ENCODE measurements at places on chromosomes 2 and 18.

- DNase-seq = no peak
Measured at GRCh38 chr2:241734208-241734466, 293 bp upstream of the D2HGDH start.

DNA sequence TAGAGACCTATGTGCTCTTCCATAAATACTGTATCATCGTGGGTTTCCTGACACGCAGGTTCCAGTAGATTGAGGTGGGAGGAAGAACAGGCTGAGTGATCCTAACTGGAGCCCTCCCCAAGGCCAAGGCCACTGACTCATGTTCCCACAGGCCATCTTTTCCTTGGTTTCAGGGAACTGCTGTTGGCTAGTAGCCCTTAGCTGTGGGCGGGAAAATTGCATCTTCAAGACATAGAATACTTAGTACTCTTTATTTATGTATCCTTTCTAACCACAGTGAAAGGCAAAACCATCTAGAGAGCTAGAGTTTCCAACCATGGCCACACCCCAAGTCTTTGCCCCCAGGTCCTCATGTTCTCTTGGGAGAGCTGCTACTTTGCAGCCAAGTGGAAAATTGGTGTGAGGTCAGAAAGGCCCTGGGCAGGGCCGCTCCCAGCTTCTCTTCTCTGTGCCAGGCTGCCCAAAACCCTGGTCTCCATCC is 55.9 kb downstream of the COPS8 start:
- DNase-seq = no peak

GRCh38 chr2:121993682-121994081 is 238.2 kb downstream of the TSN start:
- no peak for DNase-seq

GRCh38 chr18:49008156-49008555 is 57.4 kb upstream of the SMAD7 start:
- no peak for DNase-seq

GRCh38 chr18:10659000-10659399 is 133.2 kb downstream of the NAPG start:
- DNase-seq = no peak

- no peak for DNase-seq
Measured at GRCh38 chr2:19465978-19466377, 107.6 kb upstream of the OSR1 start.

DNA sequence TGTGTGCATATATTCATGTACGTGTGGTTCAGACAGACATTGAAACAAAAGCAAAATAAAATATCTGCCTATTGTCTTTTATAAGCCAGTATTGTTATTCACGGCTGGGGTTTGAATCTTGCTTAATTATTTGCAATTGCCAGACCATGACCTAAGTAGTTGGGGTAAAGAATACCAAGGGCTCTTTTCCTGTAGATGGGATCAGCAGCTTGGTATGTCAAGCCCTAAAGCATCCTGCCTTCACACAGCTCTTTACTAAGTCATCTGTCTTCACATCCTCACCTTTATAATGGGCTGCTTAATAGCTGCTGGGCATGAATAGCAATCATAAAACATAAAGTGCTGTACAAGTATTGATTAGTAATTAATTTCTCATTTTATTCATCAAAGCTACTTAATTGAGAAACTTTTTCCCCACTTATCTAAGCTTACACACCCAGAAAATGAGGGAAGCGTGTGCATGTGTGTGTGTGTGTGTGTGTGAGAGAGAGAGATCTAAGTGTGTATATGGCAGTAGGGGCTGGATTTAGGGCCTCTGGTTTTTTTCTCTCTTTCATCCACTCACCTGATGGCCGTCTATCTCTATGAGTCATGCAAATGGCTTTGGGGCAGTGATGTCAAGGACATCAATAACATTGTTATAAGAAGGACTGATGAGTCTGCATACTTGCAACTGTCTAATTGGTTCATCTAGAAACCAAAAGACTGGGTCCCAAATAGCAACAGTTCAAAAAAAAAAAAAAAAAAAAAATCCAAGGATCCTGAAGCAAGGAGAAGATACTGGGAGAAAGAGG is 244.1 kb upstream of the TNP1 start:
- DNase-seq = no peak

DNA sequence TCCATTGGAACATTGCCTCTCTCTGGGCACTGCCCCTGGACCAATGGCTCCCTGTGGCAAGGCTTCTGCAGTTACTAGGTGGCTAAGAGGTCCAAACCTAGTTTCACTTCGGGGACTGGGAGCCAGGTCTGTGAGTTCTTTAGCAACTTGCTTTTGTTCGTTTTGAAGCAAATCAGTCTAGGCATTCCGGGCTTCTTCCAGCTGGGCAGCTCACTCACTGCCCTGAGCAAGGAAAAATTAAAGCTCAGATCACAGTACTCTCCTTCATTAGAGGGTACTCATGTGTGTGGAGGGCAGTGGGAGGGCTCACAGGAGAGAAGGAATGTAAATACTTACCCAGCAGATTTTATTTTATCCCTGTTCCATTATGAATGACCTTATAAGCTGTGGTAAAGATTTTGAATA is 80.3 kb downstream of the SPP2 start:
- no peak for DNase-seq

- no peak for DNase-seq
Measured at GRCh38 chr2:56009758-56010458, 86.3 kb upstream of the EFEMP1 start.

DNA sequence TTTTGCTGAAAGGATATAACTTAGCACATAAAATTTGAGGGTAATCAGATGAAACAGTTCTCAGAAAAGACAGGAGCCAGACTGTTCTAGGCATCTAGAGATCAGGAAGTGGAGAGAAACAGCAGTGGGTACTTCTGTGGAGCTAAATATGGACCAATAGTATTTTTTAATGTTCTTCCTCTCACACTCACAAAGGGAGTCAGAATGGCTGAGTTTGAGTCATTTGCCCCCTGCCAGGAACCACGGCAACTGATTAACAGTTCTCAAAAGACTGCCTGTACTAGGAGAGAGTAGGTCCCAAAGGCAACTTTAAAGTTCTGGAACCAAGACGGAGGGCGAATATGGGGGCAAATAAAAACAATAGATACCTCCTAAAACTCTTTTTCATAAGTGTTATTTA is 107.5 kb downstream of the GULP1 start:
- no peak for DNase-seq

DNA sequence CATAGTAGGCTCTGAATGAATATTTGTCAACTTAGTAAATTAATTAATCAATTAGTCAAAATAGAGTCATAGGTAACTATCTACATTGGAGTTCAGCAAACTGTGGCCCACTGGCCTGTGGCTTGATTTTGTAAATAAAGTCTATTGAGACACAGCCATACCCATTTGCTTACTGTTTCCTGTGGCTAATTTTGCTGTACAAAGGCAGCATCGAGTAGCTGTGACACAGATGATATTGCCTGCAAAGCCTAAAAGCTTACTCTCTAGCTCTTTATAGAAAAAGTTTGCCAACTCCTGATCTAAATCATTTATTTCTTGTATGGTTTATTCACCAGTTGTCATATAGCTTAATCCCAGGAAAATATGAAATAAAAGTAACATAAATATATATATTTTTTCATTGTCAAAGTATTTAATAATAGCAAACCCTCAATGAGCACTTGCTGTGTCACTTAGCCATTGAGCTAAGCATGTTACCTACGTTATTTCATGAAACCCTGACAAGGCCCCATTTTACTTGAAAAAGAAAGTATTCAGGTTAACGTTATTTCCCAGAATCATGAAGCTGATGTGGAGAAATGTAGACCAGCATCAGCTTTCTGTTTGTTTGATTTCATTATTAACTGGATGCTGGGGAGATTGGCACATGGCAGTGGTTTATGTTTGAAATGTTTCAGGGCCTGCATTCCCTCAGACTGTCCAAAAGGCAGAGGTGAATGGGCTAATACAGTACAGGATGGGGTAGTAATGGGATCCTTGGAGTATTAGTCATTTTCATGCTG is 69.6 kb downstream of the ICOS start:
- DNase-seq = no peak

DNA sequence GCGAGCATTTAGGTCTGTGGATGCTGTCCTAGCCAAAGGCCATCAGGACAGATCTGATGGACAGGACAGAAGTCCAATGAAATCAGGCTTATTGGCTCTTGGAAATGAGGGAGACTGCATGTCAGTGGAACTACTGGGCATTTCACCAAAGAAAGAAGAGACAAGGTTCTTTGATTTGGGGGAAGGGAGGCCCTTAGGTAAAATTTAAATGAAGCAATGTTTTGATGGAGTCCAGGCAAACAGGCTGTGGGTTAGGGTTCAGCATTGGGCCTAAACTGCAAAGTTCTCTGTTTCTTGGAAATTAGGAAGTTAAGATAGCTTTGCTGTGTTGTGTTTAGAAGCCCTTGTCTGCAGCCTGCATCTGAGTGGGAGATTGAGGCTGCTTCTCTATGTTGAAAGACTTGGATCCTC is 31.6 kb upstream of the RNF149 start:
- DNase-seq = no peak

GRCh38 chr18:47345291-47345690 is 93.8 kb upstream of the SKOR2 start:
- DNase-seq = no peak

GRCh38 chr2:72378753-72379348 is 231.2 kb upstream of the CYP26B1 start:
- DNase-seq = no peak
